ENCODE measurements at places on chromosomes 13 and 19. TPM values are rescaled to one million over a fixed set of nuclear protein-coding genes. Genes with fewer than 3 reads are reported as not detected.

The RGS9BP gene
- 0.09 TPM for total RNA-seq

The IGFL3 gene
- not detected for total RNA-seq

DNA sequence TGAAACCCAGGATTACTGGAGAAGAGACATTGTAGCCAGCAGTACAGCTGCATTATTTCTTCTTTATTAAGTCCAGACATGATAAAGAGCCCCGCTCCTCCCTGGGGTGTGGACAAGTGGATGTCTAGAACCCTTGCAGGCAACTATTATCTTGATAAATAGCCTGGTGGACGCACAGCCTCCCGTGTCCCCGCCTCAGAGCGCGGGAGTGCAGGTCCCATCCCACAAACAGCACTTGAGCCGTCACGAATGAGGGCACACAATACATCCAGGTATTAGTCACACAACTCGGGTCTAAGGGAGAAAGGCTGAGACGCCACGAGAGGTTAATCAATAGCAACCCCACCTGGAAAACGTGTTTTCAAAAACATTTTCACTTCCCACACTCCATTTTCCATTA is 213.2 kb upstream of the SOX1 start:
- no peaks in the 10 kb centered on the region for H3K4me1 ChIP-seq
- no peak overlapping the region for H3K27ac ChIP-seq
- no peaks in the 10 kb centered on the region for H3K27me3 ChIP-seq
- no peaks in the 10 kb centered on the region for H3K36me3 ChIP-seq
- H3K4me3 ChIP-seq = no peak overlapping the region

GRCh38 chr13:71251292-71251951 is 615.6 kb downstream of the DACH1 start:
- no peak for DNase-seq
- H3K4me1 ChIP-seq = no peaks in the 10 kb centered on the region
- no peak overlapping the region for H3K27ac ChIP-seq

DNA sequence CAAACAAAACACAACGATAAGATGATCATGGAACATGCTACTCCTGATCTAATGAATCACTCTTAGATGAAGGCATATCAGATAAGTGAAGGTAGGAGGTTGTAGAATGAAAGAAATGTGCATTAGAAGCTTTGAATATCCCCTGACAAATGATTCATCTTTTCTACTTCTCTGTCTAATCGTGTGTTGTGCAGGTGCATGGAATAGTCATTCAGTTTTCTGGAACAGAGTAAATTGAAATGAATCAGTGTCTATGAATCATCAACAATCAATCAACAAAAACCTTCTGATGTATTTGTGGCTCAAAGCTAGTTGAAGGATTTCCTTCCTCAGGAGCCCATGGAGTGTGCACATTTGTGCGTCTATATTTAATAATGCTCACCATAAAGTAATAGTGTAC is 1290.4 kb upstream of the PCDH20 start:
- H3K36me3 ChIP-seq = no peaks in the 10 kb centered on the region
- H3K4me3 ChIP-seq = no peak overlapping the region
- H3K27me3 ChIP-seq = no peaks in the 10 kb centered on the region
- no peak for DNase-seq
- no peak overlapping the region for H3K27ac ChIP-seq
- no peaks in the 10 kb centered on the region for H3K4me1 ChIP-seq

The POLR1D gene
- total RNA-seq = 96.7 TPM

GRCh38 chr13:97276862-97277269 is 54.7 kb downstream of the MBNL2 start:
- peak overlapping the region; percentile 46 for H3K27ac ChIP-seq
- peaks cover 88% of the 10 kb centered on the region for H3K4me1 ChIP-seq
- no peaks in the 10 kb centered on the region for H3K27me3 ChIP-seq
- no peaks in the 10 kb centered on the region for H3K36me3 ChIP-seq

The ADAMTS10 gene
- 8.8 TPM for total RNA-seq

DNA sequence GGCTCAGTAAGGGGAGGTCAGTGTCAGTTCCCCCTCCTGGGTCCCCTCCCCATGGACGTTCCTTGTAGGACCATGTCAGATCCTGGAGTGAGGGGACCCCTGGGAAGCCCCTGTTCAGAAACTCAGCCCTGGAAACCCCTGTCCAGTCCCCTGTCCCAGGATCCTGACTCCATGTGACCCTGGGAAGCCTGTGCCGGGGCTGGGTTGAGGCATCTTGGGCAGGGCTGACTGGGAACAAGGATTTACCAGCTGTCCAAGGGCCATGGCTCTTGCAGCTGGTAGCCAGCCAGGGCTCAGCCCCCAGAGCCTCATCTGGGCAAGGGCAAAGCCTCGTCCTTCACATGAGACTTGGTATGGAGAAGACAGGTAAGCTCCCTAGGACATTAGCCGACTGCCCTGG is 25.1 kb downstream of the CEACAM4 start:
- no peaks in the 10 kb centered on the region for H3K4me1 ChIP-seq
- H3K27ac ChIP-seq = no peak overlapping the region
- no peaks in the 10 kb centered on the region for H3K36me3 ChIP-seq
- DNase-seq = no peak
- peaks cover 2% of the 10 kb centered on the region for H3K27me3 ChIP-seq

The PLEKHG2 gene
- total RNA-seq = 4.8 TPM

DNA sequence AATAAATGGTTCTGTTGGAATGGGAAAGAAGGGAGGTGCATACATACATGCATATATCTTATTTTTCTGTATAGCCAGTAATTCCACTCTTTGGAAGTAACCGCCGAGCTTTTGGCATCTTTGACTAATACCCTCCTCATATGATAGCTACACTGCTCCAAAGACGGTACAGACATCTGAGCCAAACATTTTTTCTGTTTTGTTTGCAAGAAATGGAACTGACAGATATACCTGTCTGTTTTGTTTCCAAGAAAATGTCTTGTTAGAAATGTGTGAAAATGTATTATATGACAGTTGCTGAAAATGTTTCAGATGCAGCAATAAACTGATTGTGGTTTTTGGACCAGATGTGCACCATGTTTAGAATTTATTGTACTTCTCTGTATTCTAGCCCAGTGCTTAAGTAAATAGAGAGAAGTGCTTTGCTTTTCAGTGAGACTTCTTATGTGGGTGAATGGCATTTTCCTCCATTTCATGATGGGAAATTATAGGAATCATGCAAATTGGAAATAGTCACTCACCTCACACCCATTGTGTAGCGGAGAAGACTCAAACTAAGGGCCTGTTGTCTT is 396.9 kb downstream of the KCNRG start:
- H3K4me3 ChIP-seq = no peak overlapping the region
- no peaks in the 10 kb centered on the region for H3K4me1 ChIP-seq
- H3K27ac ChIP-seq = no peak overlapping the region
- no peaks in the 10 kb centered on the region for H3K36me3 ChIP-seq

The GJB6 gene
- 390 TPM for total RNA-seq

DNA sequence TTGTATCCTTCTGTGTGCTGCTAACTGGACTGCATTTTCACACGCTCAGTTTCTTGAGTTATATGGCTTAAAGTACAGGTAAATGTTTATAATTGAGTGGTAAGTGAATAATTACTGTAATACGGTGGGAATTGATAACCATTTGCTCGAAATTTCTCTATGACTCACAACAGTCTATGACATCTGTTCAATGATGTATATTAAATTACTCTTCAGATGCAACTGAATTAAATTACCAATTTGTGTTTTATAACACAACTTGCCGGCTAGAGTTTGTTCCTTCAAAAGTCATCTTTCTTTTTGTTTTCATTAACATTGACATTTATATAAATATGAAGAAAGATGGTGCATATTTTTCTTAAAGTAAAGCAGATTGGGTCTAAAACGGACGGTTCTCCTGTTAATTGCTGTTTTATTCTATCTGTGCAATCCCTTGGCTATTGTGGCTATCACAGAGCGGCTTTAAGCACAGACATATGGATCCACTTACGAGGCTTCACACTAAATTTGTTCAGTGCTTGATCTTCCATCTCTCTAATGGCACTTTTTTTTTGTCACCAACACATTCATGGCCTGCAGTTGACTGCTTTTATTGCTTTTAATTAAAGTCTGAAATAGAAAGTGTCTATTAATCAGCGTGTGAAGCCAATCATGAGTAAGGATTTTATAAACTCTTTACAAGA is 1291.6 kb upstream of the SLC10A2 start:
- H3K27me3 ChIP-seq = no peaks in the 10 kb centered on the region
- H3K36me3 ChIP-seq = no peaks in the 10 kb centered on the region
- H3K27ac ChIP-seq = no peak overlapping the region
- DNase-seq = no peak

- no peak for DNase-seq
- no peak overlapping the region for H3K27ac ChIP-seq
These were observed 131.4 kb downstream of the TNFRSF19 start for GRCh38 chr13:23701636-23702035.

The ZNF560 gene
- total RNA-seq = not detected

DNA sequence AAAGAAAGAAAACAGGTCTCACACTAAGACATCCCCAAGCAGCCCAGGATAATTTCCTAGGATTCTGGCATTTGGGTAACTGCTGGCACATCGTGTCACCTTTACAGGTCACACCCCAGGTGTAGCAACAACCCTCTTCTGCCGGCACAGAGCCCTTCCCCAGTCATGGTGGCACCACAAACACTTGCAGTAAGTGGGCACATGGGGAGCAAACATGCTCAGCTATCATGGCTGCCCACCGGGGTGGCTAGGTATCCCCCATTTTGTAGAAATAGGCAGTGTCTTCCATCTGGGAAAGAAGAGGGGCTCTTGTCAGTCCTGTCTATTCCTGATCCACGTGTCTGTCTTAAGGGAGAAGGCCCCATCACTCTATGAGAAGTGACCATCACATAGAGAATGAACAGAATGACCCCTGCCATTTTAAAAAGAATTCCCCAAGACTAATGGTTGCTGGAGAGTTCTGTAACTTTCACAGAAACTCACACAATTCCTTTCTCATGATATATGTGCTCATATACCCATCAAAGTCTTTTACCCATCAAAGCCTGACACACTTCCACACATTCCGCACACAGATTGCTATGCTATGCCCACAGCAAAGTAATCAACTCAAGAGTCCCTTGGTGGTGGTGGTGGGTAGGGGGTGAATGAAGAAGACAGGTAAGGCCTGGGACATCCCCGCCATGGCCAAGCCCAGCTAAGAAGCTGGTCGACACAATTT is 33.3 kb downstream of the BRD4 start:
- no peaks in the 10 kb centered on the region for H3K36me3 ChIP-seq
- DNase-seq = no peak
- H3K4me3 ChIP-seq = no peak overlapping the region
- no peaks in the 10 kb centered on the region for H3K27me3 ChIP-seq

The SLC44A2 gene
- total RNA-seq = 74.8 TPM

DNA sequence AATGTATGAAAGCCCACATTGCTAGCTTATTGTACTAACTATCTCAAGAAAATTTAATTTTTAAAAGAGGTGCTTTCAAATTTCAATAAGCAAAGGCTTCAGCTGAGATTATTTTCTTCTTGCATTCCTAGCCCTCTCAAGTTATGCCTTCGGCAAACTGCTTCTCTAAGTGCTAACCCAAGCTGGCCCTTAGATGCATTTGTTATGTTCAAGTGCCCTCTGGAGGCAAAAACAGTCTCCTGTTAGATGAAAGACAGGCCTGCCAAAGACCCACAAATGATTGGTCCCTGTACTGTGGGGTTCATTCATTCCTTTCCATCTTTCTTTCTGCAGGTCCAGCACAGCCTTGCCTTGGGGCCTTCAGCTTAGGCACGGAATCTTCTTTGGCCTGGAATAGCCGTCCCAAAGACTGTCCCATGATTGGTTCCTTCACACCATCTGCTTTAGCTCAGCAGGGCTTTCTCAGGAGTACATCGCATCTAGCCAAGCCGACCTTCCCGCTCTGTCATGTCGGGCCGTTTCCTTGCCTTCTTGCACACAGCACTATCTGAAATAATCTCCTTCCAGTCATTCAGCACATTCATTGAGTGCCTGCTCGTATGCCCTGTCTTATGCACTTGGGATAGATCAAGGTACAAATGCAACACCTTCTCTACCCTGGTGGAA is 26.4 kb upstream of the TPTE2 start:
- no peaks in the 10 kb centered on the region for H3K4me1 ChIP-seq
- H3K36me3 ChIP-seq = no peaks in the 10 kb centered on the region
- no peak overlapping the region for H3K4me3 ChIP-seq
- H3K27ac ChIP-seq = no peak overlapping the region
- H3K27me3 ChIP-seq = peaks cover 11% of the 10 kb centered on the region
- no peak for DNase-seq

DNA sequence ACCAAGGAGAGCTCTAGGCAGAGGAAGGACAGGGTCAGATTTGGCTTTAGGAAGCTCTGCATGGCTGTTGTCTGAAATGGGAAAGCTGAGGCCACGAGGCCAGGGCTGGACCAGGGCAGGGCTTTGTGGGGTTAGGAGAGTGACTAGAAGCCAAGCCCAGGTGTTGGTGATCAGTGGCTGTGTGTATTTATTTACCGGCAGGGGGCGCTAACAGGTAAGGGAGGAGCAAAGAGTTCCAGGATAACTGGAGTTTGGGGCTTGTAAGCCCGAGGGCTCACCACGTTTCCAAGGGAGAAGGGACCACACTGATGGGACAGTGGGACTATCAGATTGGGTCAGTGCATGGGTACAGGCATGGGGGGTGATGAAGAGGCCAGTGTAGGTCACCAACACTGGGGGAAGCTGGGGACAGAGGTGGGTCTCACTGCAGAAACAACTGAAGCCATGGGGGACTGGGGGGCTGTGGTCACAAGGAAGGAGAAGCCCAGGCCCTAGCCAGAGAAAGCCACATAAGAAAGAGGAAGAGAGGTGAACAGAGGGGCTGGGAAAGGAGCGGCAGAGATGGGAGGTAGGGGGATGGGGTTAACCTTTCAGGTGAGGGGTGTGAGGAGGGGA is 3.9 kb downstream of the TMEM147 start:
- H3K4me1 ChIP-seq = peaks cover 16% of the 10 kb centered on the region
- DNase-seq = no peak

- H3K36me3 ChIP-seq = no peaks in the 10 kb centered on the region
- no peak overlapping the region for H3K4me3 ChIP-seq
- no peaks in the 10 kb centered on the region for H3K27me3 ChIP-seq
- DNase-seq = peak; percentile 16
- H3K27ac ChIP-seq = peak overlapping the region; percentile 77
These were observed 22.6 kb downstream of the FBXL12 start for GRCh38 chr19:9796113-9796773.

DNA sequence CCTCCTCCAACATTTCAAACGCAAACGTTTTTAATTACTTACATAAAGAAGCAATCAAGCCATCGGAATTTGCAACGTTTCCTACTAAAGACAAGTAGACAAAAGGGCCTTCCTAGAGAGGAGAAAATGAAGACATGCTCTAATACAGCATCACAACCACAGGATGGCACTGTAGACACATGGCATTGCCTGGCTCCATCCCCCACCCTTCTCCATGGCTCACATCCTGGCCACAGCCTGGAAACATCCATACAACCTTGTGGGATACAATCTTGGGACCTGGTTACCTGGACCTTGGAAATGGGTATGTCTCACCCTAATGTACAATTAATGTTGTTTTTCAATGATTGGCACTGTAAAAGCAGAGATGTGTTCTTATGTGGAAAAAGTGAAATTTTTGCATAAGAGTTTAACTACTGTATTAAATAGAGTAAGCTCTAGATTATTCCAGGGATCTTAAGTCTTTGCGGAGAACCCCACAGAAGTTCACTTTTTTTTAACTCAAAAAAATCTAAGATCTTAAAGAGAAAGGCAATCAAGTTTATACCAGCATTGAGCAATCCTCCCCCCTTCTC is 21.5 kb downstream of the EBPL start:
- no peak overlapping the region for H3K4me3 ChIP-seq
- peaks cover 6% of the 10 kb centered on the region for H3K4me1 ChIP-seq
- H3K27me3 ChIP-seq = no peaks in the 10 kb centered on the region
- H3K27ac ChIP-seq = no peak overlapping the region
